ENCODE measurements at places on chromosomes 11 and 22.

- no peak overlapping the region for H3K27ac ChIP-seq
- H3K36me3 ChIP-seq = peaks cover 8% of the 10 kb centered on the region
- H3K27me3 ChIP-seq = no peaks in the 10 kb centered on the region
- DNase-seq = no peak
These were observed 43.6 kb downstream of the UVRAG start for GRCh38 chr11:75858613-75859012.

DNA sequence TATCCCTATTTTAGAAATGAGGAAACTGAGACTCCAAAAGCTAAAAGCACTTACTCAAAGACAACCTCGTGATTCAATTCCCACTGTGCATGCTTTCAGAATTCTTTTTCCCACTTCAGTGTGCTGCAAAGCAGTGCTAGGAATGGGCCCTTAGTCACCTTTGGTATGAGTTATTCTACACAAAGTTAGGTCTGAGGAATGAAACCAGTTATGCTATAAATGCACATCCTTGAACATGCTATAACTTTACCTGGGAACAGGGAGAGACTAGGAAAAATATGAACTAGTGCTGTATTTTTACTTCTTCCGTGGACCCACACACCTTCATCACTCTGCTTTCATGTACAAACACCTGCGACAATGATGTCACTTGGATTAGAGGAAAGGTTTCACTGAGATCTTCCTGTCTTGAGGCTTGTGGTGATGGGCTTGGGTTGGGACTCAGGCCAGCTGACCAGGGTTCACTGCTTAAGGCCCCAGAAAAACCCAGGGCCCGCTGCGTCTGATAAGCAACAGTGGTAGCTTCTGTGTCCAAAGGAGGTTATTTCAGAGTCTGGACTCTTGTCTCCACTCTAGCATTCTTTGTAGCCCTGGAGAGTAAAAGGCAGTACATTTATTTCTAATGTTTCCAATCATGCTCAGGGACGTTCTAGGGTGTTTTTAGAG lies 81.6 kb downstream of the ZC3H12C start:
- no peak overlapping the region for H3K4me3 ChIP-seq
- no peak overlapping the region for H3K27ac ChIP-seq
- DNase-seq = no peak
- no peaks in the 10 kb centered on the region for H3K27me3 ChIP-seq
- no peaks in the 10 kb centered on the region for H3K36me3 ChIP-seq

- peaks cover 7% of the 10 kb centered on the region for H3K4me1 ChIP-seq
- no peak overlapping the region for H3K27ac ChIP-seq
- peaks cover 2% of the 10 kb centered on the region for H3K36me3 ChIP-seq
- no peak for DNase-seq
- no peak overlapping the region for H3K4me3 ChIP-seq
These were observed 395.6 kb downstream of the LARGE1 start for GRCh38 chr22:33524511-33525260.

- peaks cover 9% of the 10 kb centered on the region for H3K4me1 ChIP-seq
- no peaks in the 10 kb centered on the region for H3K27me3 ChIP-seq
- no peak overlapping the region for H3K4me3 ChIP-seq
These were observed 19.3 kb downstream of the FEZ1 start for GRCh38 chr11:125476721-125477120.

- no peak overlapping the region for H3K27ac ChIP-seq
- DNase-seq = no peak
- no peaks in the 10 kb centered on the region for H3K36me3 ChIP-seq
- peaks cover 8% of the 10 kb centered on the region for H3K27me3 ChIP-seq
These were observed 100.7 kb downstream of the CELSR1 start for GRCh38 chr22:46436595-46437175.

DNA sequence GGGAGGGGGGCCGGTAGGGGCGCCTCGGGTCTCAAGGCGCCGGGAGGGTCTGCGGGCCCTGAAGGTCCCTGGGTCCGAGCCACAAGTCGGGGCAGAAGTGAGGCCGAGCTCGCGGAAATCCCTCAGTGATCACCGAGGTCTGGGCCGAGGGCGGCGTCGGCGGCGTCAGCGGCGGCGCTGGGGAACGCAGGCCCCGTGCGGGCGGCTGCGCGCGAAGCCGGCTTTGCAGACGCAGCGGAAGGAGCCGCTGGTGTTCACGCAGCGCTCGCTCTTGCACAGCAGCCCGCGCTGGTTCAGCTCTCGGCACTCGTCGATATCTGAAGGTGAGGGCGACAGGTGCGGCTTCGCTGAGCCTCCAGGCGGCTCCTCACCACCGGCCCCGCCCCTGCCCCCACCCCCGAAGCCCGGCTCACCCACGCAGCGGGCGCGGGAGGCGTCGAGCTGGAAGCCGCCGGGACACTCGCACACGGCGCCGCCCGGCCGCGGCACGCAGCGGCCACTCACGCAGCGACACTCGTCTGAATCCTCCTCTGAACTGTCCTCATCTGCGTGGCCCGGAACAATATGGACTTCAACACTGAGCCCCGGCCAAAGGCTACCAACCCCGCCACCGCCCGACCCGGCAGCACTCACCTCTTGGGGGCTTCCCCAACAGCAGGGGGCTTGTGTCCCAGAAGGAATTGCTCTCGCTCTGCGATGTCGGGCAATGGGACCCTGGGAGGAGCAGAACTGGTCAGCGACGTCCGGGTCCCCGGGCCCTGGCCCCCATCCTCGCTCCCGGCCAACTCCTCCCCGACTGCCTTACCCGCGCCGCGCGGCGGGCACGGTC lies 14.2 kb downstream of the SCYL1 start:
- no peak overlapping the region for H3K4me3 ChIP-seq
- peak; percentile 31 for DNase-seq
- H3K4me1 ChIP-seq = peaks cover 7% of the 10 kb centered on the region

DNA sequence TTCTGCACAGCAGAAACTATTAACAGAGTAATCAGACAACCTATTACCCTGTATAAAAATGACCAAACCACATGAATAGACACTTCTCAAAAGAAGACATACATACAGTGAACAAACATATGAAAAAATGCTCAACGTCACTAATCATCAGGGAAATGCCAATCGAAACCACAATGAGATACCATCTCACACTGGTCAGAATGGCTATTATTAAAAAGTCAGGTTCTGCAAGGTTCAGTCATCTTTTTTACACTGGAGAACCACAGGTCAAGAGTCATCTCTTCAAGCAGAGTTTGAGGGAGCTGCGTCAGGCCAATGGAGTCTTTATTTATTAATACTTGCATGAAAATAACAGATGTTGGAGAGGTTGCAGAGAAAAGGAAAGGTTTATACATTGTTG lies 40.4 kb downstream of the RCN1 start:
- H3K36me3 ChIP-seq = peaks cover 3% of the 10 kb centered on the region
- no peak for DNase-seq
- no peaks in the 10 kb centered on the region for H3K4me1 ChIP-seq
- peaks cover 22% of the 10 kb centered on the region for H3K27me3 ChIP-seq

- H3K4me3 ChIP-seq = no peak overlapping the region
- DNase-seq = no peak
- no peak overlapping the region for H3K27ac ChIP-seq
- no peaks in the 10 kb centered on the region for H3K36me3 ChIP-seq
- H3K4me1 ChIP-seq = peaks cover 13% of the 10 kb centered on the region
These were observed 64.1 kb upstream of the GRAMD1B start for GRCh38 chr11:123365955-123366354.

DNA sequence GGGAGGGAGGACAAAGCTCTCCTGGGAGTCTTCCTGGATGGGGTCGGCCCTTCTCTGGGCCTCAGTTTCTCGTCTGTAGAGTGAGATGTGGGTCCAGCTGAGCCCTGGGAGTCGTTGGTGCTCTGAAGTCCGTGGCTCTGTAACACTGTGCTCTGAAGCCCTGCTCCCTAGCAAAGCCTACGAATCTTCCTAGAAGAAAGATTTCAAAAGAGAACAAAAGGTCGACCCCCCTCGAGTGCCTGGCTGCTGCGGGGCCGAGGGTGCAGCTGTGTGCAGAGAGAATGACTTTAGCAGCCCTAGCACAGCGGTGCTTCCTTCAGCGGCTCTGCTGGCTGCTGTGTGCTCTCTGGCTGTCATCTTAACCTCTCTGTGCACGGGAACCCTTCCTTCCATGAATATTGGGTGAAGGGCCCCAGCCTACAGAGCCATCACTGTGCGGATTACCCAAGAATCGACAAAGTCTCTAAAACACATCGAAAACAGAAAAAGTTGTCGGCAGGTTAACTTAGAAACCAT lies 10.7 kb downstream of the ANO1 start:
- H3K4me1 ChIP-seq = peaks cover 17% of the 10 kb centered on the region
- no peaks in the 10 kb centered on the region for H3K36me3 ChIP-seq
- no peak for DNase-seq
- peaks cover 11% of the 10 kb centered on the region for H3K27me3 ChIP-seq

GRCh38 chr11:118002541-118003423 lies 16.6 kb downstream of the IL10RA start:
- DNase-seq = no peak
- H3K27me3 ChIP-seq = no peaks in the 10 kb centered on the region
- H3K36me3 ChIP-seq = no peaks in the 10 kb centered on the region
- H3K4me3 ChIP-seq = no peak overlapping the region
- H3K27ac ChIP-seq = no peak overlapping the region

DNA sequence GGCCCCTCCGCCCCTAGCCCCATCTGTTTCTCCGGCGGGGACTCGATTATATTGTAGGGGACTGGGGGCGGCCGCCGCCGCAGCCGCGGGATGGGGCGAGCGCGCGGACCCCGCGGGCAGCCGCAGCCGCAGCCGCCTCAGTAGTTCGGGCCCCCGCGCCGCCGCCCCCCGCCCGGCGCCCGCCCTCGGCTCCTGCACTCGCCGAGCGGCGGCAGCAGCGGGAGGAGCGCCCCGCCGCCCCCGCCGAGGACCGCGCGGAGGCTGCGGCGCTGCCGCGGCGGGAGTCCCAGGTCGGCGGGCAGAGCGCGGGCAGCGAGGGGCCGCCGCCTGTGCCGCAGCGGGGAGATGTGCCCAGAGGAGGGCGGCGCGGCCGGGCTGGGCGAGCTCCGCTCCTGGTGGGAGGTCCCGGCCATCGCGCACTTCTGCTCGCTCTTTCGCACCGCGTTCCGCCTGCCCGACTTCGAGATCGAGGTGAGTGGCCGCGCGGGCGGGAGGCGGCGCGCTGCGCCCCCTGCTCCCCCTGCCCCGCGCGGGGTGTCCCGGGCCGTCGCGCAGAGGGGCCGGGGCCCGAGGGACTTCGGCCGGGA lies at the start of gene CECR2:
Gene CECR2, plus strand, starts transcription at position 22 of the 587 bp plus-strand sequence. Its CDS starts 324 bp downstream, at position 346.
- H3K4me1 ChIP-seq = peaks cover 43% of the 10 kb centered on the region
- peak within 1 kb of the TSS; percentile 96 for H3K4me3 ChIP-seq
- no peaks in the 10 kb centered on the region for H3K36me3 ChIP-seq
- peak; percentile 55 for DNase-seq
- no peaks in the 10 kb centered on the region for H3K27me3 ChIP-seq

DNA sequence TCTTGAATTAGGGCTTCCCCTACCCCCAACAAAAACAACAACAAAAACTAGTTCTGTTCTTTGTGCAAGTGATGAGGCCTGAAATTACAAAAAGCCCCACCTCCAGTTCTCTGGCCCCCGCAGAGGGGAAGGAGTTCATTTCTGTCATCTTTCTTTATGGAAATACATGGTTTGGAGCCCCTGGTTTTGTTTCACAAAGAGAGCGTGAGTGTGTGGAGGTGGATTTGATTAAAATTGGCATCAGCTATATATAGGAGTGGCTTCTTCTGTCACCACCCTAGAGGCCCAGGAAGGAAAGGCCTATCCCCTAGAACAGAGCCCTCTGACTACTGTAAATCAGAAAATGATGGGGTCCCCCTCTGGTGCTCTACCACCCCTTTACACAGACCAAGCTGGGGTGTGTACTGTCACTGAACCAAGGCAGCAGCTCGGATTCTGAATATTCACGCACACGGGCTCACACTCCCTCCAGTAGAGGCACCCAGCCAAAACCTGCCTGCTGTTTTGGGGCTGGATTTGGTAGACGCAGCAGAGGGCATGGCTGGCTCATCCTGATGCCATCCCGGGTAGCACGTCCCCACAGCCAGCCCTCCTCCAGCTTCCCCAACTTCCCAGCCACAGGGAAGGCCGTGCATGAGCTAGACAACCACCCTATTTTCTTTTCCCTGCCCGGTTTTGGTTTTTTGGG lies 19.4 kb downstream of the RCOR2 start:
- peaks cover 25% of the 10 kb centered on the region for H3K36me3 ChIP-seq
- H3K27ac ChIP-seq = peak overlapping the region; percentile 19
- no peaks in the 10 kb centered on the region for H3K27me3 ChIP-seq
- no peak for DNase-seq

DNA sequence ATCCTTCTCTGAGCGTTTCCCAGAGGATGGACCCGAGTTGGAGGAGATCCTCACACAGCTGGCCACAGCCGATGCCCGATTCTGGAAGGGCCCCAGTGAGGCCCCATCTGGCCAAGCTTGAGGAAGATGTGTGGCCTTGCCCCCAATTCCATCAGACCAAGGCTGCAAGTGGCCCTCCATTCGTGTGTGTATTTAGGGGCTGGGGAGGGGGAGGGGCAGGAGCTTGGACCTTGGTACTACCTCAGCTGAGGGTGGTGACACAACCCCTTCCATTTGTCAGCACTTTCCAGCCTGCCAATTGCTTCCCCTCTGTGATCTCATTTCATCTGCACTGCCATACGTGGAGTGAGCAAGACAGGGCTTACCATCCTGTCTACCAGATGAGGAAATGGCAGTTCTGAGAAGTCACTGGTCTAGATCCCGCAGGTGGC lies 1.3 kb upstream of the BBS1 start:
- DNase-seq = no peak
- H3K27ac ChIP-seq = no peak overlapping the region
- H3K4me3 ChIP-seq = peak overlapping the region; percentile 27
- peaks cover 14% of the 10 kb centered on the region for H3K4me1 ChIP-seq
- H3K36me3 ChIP-seq = peaks cover 3% of the 10 kb centered on the region

DNA sequence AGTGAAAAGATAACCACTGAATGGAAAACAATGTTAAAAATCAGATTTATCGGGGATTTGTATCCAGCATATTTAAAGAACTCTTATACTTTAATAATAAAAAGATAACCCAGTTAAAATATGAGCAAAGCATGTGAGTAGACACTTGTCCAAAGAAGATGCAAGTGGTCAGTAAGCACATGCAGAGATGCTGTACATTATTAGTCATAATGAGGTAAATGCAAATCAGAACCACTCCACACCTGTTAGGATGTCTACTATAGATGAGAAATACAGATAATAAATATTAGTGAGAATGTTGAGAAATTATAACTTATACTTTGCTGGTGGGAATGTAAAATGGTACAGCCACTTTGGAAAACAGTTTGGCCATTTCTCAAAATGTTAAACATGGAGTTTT lies 28.0 kb downstream of the QSER1 start:
- peaks cover 9% of the 10 kb centered on the region for H3K4me1 ChIP-seq
- no peak overlapping the region for H3K27ac ChIP-seq
- no peaks in the 10 kb centered on the region for H3K27me3 ChIP-seq
- H3K4me3 ChIP-seq = no peak overlapping the region

- H3K4me1 ChIP-seq = peaks cover 4% of the 10 kb centered on the region
- no peaks in the 10 kb centered on the region for H3K27me3 ChIP-seq
- no peaks in the 10 kb centered on the region for H3K36me3 ChIP-seq
- H3K27ac ChIP-seq = no peak overlapping the region
- DNase-seq = no peak
These were observed 131.0 kb downstream of the MICAL2 start for GRCh38 chr11:12241401-12241800.

- no peaks in the 10 kb centered on the region for H3K4me1 ChIP-seq
- no peak overlapping the region for H3K4me3 ChIP-seq
- peaks cover 8% of the 10 kb centered on the region for H3K36me3 ChIP-seq
- no peak for DNase-seq
- no peaks in the 10 kb centered on the region for H3K27me3 ChIP-seq
- H3K27ac ChIP-seq = no peak overlapping the region
These were observed 34.3 kb downstream of the TREH start for GRCh38 chr11:118645066-118645715.
